ENCODE measurements at places on chromosomes 4 and X. TPM values are rescaled to one million over a fixed set of nuclear protein-coding genes. Genes with fewer than 3 reads are reported as not detected.

DNA sequence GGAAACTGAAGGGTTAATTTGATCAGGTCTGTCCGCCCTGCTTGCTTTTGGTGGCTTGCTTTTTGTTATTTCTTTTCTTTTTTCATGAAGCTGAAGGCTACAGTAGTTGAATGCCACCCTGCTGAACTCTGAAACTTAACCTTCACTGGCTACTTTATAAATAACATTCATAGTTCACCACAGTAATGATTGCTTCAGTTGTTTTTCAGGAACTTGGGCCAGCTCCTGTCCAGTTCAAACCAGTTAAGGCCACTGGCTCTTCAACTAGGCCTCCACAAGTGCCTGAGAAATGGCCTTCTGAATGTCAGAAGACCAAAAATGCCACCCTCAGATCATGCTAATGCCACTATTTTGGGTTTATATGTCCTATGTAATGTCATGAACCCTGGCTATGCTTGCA lies 7.7 kb upstream of the ASB9 start:
- H3K4me1 ChIP-seq: no peaks in the 10 kb centered on the region
- no peak overlapping the region for H3K4me3 ChIP-seq
- H3K27me3 ChIP-seq: no peaks in the 10 kb centered on the region

The DCHS2 gene
- 0.02 TPM for total RNA-seq

The C1QTNF7 gene
- total RNA-seq: not detected

DNA sequence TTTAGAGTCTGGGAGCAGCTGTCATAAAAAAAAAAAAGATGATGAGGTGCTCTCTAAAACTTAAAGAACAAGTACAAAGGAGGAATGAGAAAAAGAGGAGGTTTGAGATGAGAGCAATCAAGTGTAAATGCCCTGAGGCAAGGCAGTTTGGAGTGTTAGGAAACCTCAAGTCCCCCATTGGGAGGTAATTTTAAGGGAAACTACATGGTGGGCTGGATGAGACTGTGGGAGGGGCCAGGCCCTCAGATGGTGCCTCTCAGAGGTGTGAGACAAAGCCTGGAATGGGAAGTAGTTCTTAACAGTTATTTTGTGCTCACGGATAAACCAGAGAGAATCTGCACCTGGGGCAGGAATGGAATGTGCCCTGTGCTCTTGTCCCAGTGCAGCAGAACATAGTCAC lies 1.9 kb upstream of the MAGEB3 start:
- H3K27ac ChIP-seq: no peak overlapping the region
- H3K4me3 ChIP-seq: no peak overlapping the region
- DNase-seq: no peak
- no peaks in the 10 kb centered on the region for H3K4me1 ChIP-seq

The SPANXN4 gene
- not detected for total RNA-seq

The HPGD gene
- total RNA-seq: not detected

DNA sequence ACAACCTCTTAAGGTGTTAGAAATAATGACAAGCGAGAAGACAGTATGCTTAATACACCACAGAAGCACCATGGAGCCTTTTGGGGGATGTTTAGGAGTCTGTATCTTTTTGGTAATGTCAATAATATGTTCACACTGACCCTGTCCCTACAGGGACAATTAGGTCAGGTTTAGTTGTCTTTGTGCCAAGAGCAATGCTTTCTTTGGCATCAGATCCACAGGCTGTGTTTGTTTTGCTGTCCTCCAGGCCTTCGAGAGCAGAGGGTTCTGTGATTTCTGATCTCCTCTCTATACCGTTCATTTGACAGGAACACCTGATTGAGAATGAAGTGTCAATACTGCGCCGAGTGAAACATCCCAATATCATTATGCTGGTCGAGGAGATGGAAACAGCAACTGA lies 153.8 kb downstream of the DCLK2 start:
- no peaks in the 10 kb centered on the region for H3K27me3 ChIP-seq
- no peak overlapping the region for H3K4me3 ChIP-seq
- H3K36me3 ChIP-seq: no peaks in the 10 kb centered on the region
- DNase-seq: no peak

The USP27X gene
- total RNA-seq: 5.3 TPM

The MBNL3 gene
- total RNA-seq: 63.1 TPM

The ASB5 gene
- not detected for total RNA-seq

The IBSP gene
- total RNA-seq: not detected

- H3K4me3 ChIP-seq: no peak overlapping the region
- no peaks in the 10 kb centered on the region for H3K36me3 ChIP-seq
- no peaks in the 10 kb centered on the region for H3K27me3 ChIP-seq
- no peak overlapping the region for H3K27ac ChIP-seq
Observed at GRCh38 chrX:3514996-3515395, 168.5 kb upstream of the MXRA5 start.

GRCh38 chr4:41568363-41568762 lies 30.4 kb downstream of the LIMCH1 start:
- H3K27ac ChIP-seq: no peak overlapping the region
- H3K36me3 ChIP-seq: no peaks in the 10 kb centered on the region
- no peaks in the 10 kb centered on the region for H3K27me3 ChIP-seq
- DNase-seq: no peak

GRCh38 chrX:79330022-79330421 lies 37.1 kb downstream of the ITM2A start:
- no peak overlapping the region for H3K27ac ChIP-seq
- no peaks in the 10 kb centered on the region for H3K4me1 ChIP-seq
- H3K4me3 ChIP-seq: no peak overlapping the region
- H3K27me3 ChIP-seq: no peaks in the 10 kb centered on the region
- H3K36me3 ChIP-seq: no peaks in the 10 kb centered on the region
- no peak for DNase-seq

The PF4V1 gene
- not detected for total RNA-seq

The GAGE13 gene
- total RNA-seq: not detected

The IQCM gene
- not detected for total RNA-seq

GRCh38 chrX:152992115-152992514 lies 1.8 kb downstream of the PNMA5 start:
- no peaks in the 10 kb centered on the region for H3K36me3 ChIP-seq
- no peak overlapping the region for H3K27ac ChIP-seq
- H3K4me1 ChIP-seq: peaks cover 3% of the 10 kb centered on the region
- no peak overlapping the region for H3K4me3 ChIP-seq

The OTC gene
- not detected for total RNA-seq

GRCh38 chr4:36187723-36188333 lies 56.5 kb downstream of the ARAP2 start:
- H3K4me1 ChIP-seq: peaks cover 10% of the 10 kb centered on the region
- peaks cover 1% of the 10 kb centered on the region for H3K36me3 ChIP-seq
- H3K4me3 ChIP-seq: no peak overlapping the region
- no peaks in the 10 kb centered on the region for H3K27me3 ChIP-seq
- H3K27ac ChIP-seq: no peak overlapping the region

The CT45A1 gene
- total RNA-seq: not detected

GRCh38 chr4:54229631-54230483 lies 764 bp downstream of the PDGFRA start:
- DNase-seq: peak; percentile 29
- no peak overlapping the region for H3K4me3 ChIP-seq

DNA sequence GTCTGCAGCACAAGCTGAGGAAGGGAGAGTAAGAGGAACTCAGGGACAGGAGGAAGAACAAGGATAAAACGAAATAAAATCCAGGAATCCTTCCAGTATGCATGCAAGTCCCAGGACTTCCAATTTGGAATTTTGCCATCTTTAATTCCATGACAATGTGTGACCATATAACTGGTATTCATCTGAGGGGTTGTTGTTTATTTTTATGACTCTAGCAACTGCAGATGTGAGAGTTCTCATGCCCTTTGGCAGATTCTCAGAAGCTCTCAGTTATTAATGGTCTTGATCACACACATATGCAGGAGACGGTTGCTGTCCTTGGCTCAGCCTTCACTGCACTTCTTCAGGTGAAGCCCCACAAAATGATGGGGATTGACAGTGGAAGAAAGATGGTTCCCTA lies 148.2 kb downstream of the SMIM20 start:
- H3K4me3 ChIP-seq: no peak overlapping the region
- no peak for DNase-seq
- no peaks in the 10 kb centered on the region for H3K36me3 ChIP-seq
- no peak overlapping the region for H3K27ac ChIP-seq
- no peaks in the 10 kb centered on the region for H3K27me3 ChIP-seq

GRCh38 chr4:92304606-92305005 lies 840 bp downstream of the GRID2 start:
- H3K36me3 ChIP-seq: no peaks in the 10 kb centered on the region
- no peaks in the 10 kb centered on the region for H3K4me1 ChIP-seq
- no peak overlapping the region for H3K4me3 ChIP-seq
- no peak for DNase-seq

The MAGEC2 gene
- not detected for total RNA-seq

The SCML2 gene
- 1.3 TPM for total RNA-seq
